ENCODE measurements at places on chromosomes 13 and 19.
A peak's percentile ranks its signal among the peaks of the same experiment; 100 is the strongest.

DNA sequence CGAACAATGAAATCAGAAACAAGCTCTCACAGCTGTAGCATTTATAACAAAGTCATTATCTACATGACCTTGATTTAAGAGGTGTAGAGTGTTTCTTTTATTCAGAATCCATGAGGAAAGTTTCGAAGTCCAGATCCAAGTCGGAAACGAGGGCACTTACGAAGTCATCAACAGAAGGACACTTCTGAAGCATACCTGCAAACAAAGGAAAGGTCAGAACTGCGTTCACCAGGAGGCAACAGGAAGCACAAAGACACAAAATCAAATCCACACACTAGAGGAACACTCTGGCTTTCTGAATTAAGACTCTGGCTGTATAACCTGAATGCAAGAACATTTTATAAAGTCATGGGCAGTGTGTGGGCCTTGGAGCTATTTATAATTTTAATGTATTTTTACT is 158.9 kb downstream of the MIPEP start:
- DNase-seq = no peak

GRCh38 chr19:30556230-30556711 is 184.1 kb downstream of the ZNF536 start:
- DNase-seq = no peak

DNA sequence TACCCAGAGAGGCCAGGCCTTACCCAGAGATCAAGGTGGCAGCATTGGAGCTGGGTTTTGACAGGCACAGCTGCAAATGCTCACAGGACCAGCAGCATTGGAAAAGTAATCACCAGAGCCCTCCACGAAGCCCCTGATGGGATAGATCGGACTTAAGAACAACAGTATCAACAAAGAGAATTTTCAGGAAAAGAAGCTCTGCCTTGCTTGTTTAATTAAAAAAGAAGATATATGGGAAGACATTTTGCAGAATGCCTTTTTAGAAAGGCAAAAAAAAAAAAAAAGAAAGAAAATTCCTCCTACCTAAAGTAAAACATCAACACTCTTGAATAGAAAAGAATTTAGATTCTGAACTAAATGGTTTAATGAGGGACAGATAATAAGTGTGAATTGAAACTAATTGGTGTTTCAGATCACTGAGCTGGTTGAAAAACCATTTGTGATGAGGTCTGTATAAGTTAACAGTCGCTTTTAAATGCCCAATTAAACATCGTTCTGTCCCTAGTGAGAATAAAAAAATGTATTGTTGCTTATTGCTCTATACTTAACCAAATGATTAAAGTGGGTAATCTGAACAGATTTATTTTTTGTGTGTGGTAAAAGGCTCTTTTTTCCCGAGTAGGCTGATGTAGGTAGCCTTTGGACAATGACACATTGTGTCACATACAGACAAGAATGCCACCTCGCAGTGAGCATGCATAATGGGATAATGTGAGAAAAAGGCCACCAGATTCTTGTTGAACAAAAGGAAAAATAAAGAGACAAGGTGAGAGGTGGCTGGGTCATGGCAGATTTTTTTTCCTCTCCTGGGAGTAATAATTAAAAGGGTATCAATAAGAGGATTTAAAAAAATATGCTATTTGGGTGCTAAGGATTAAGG is 93.0 kb upstream of the ARGLU1 start:
- DNase-seq = no peak

DNA sequence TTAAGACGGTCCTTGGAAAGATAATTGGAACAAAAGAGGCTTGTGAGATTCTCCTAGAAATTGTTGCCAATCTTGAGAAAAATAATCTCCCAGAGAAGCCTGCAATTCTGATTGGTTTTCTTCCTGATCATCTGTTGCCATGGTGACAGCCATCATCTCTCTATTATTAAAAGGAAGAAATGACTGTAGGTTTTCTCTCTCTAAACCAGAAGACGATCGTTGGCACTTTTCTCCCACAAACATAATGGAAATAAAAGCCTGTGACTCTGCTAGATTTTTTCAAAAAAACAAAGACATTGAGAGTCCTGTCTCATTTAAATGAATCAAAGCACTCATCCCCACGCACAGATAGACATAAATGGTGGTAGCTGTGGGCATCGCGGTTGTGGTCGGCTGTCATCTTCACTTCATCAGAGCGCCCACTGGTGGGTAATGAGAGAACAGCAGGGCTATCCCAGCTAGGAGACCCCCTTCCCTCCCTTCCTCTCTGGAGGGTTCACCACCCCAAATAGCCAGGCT is 21.7 kb upstream of the CALM3 start:
- DNase-seq = peak; percentile 3

GRCh38 chr13:97630725-97631124 is 196.8 kb downstream of the RAP2A start:
- DNase-seq = no peak

- no peak for DNase-seq
Measured at GRCh38 chr19:39514840-39515550, at the start of gene SELENOV. Gene SELENOV (plus strand): TSS chr19:39515139. CDS start chr19:39515213, 74 bp downstream.

GRCh38 chr19:10887616-10888367 is 16.4 kb downstream of the CARM1 start:
- no peak for DNase-seq

DNA sequence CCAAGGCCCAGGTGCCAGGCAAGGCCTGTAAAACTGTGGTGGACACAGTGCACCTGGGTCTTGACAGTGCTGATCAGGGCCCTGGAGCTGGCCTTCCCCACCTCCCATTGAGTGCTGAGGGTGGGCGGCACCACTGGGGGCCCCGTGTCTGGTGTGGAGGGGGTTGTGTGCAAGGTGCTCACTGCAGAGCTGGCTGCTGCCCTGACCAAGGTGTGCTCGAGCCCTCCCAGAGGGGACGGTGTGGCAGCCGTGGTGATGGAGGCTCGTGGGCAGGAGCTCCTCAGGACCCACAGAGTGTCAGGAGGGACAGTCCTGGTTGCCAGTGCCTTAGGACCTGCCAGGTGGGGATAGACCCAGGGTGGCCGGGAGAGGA is 23.0 kb downstream of the ATP4B start:
- DNase-seq = no peak

GRCh38 chr13:97753942-97754670 is 199.4 kb upstream of the IPO5 start:
- DNase-seq = no peak

DNA sequence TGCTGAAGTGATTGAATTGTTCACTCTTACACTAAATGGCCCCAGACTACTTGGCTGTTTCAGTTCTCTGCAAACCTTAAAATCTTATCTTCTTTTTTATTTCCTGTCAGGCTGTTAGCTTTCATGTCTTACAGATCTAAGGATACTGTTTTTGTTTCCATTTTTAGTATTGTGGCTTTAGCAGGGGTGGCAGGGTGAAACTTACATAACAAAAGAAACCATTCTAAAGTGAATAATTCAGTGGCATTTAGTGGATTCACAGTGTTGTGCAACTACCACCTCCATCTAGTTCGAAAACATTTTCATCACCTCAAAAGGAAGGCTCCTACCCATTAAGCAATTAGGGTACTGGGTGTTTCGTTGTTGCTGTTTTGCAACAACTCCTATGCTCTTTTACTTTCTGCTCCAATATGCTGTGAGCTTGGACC is 19.8 kb downstream of the TMEM272 start:
- no peak for DNase-seq

GRCh38 chr19:22945560-22945959 is 57.4 kb downstream of the ZNF728 start:
- DNase-seq = no peak

GRCh38 chr13:61838568-61838967 is 422.9 kb upstream of the PCDH20 start:
- DNase-seq = no peak

DNA sequence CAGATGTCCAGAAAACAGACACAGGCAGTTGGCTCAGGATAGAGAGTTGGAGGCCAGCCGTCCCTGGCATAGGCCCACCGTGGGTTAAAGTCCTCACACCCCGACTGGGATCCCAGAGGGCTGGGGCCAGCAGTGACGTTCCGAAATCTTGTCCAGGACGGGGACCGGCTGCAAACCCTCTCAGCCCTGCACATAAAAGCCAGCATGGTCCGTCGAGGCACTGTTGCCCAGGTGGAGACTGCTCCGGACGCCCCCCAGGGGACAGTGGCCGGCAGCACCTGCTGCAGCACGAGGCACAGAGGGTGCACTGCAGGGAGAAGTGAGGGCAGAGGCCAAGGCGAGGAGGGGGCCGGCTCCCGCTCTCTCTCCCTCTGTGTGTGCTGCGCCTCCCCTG is 4.3 kb upstream of the IFNL2 start:
- no peak for DNase-seq

- no peak for DNase-seq
Measured at GRCh38 chr13:30466841-30467252, 1.1 kb upstream of the HMGB1 start.

DNA sequence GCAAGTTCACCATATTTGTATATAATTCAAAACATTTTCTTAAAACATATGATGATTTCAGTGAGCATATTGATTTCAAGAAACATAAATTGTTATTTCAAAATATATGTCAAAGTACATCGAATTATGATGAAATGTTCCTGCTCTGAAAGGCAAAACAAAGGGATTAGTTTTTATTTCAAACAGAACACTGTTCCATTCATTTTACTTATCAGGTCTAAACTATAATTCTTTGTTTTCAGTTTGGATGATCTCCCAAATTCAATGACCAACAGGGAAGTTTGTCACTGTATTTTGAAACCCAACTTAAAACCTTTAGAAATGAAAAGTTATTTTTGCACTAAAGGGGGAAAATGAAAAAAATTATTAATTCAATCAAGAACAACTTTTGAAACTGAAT is 610.2 kb downstream of the SLITRK1 start:
- no peak for DNase-seq

- DNase-seq = no peak
Measured at GRCh38 chr13:105918842-105919741, 616.4 kb downstream of the EFNB2 start.

DNA sequence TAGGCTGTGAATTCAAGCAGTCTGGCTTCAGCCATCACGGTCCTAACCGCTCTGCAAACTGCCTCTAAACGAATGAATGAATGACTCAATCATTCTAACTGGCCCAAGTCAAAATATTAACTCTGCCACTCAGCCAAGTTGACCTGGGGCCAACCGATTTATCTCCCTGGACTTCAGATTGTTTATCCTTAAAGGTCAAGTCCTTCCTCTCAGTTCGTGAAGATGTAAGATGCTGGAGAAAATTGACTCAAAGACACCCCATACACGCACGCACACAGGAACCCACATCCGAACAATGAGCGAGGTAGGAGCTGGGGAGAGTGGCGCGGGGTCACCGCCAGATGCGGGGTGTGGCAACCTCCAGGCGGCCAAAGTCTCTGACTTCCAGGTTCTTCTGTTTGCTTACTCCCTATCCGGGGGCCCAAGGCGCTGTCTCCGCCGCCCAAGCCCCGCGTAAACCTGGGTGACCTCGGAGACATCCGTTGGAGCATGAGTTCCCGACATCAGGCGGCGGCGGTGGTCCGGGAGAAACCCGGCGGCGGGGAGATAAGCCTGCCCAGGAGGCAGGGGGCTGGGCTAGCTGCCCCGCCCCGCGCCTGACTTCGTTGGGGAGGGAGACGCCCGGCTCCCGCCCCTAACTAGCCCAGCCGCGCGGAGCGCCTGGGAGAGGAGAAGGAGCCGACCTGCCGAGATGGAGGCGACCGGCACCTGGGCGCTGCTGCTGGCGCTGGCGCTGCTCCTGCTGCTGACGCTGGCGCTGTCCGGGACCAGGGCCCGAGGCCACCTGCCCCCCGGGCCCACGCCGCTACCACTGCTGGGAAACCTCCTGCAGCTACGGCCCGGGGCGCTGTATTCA is at the start of gene CYP2S1:
TSS of gene CYP2S1 (plus strand) at position 646 of the 856 bp plus-strand sequence. CDS start at position 692, 46 bp downstream.
- DNase-seq = no peak

DNA sequence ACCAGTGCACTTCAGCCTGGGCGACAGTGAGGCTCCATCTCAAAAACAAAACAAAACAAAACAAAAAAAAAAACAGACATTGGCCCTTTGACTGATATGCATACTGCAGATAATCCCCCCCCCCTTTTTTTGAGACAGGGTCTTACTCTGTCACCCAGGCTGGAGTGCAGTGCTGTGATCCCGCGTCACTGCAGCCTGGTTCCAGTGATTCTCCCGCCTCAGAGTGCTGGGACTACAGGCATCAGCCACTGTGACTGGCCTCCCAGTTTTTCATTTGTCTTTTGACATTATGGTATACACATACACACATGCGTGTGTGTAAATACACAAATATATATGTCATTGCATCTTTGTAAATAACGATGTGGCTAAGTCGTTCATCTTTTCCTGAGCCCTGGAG is 61.8 kb downstream of the ATP11A start:
- DNase-seq = no peak

DNA sequence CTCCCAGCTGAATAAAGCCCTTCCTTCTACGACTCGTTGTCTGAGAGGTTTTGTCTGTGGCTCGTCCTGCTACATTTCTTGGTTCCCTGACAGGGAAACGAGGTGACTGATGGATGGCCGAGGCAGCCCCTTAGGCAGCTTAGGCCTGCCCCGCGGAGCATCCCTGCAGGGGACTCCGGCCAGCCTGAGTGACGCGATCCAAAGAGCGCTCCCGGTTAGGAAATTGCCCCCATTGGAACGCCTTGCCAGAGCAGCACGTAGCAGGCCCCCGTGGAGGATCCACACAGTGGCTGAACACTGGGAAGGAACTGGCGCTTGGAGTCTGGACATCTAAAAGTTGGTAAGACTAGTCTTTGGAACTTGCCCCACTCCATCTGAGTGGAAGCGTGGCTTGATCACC is 296.8 kb upstream of the SGCG start:
- no peak for DNase-seq

- no peak for DNase-seq
Measured at GRCh38 chr13:81568824-81569223, 1227.9 kb upstream of the SPRY2 start.

DNA sequence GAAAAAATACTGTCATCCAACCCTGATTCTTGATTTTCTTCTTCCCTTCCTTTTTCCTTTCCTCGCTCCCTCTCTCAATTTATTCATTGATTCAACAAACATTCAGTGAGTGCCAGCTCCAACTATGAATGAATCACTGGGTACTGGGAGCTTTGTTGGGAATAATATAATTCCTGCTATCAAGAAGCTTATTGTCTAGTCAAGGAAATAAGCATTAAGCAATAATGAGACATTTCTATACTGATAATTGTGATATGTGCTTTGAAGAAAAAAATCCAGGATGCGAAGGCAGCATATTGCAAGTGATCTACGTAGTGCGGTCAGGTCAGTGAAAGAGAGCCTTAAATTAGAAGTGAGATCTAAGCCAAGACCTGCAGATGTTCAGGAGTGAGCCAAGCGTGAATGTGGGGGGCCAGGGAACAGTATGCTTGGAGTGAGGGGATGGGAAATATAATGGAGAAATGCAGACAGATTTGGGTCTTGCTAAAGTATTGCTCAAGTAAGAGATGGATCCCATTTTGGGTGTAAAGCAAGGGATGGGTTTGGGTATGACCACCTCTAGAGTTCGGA is 253.5 kb downstream of the LHFPL6 start:
- no peak for DNase-seq

DNA sequence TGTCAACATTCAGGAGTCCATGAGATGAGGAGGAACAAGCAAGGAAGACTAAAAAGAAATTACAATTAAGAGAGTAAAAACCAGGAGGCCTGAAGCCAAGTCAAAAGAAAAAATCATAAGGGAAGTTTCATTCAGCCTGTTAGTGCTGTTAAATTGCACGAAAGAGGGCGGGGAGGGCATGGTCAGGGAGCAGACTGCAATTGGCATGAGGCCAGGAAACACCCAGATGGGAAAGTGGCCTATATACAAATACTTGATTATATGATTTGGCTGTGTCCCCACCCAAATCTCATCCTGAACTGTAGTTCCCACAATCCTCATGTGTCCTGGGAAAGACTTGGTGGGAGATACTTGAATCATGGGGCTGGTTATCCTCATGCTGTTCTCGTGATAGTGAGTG is 43.9 kb downstream of the TNFSF13B start:
- no peak for DNase-seq

- DNase-seq = no peak
Measured at GRCh38 chr13:40966298-40966697, 52.8 kb downstream of the ELF1 start.
